ENCODE measurements at places on chromosomes 7 and 10.

GRCh38 chr10:109893386-109893785, 29.9 kb downstream of the XPNPEP1 start:
- no peak for DNase-seq

DNA sequence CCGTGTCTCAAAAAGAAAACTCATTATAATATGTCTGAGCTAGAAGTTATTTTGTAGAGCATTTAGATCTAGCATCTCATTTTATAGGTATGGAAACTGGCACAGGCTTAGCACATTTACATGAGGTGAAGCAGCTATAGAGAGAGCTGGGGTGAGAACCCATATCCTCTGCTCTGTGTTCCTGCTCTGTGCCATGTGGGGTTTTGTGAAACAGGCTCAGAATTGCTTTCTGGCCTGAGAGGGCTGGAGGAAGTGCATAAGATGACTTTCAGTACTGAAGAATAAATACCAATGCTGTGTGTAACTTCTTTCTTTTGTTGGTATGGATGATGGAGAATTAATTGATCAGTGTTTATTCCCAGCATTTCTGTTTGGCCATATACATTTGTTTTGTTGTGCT, 159.1 kb downstream of the LRRC4 start:
- DNase-seq: no peak

DNA sequence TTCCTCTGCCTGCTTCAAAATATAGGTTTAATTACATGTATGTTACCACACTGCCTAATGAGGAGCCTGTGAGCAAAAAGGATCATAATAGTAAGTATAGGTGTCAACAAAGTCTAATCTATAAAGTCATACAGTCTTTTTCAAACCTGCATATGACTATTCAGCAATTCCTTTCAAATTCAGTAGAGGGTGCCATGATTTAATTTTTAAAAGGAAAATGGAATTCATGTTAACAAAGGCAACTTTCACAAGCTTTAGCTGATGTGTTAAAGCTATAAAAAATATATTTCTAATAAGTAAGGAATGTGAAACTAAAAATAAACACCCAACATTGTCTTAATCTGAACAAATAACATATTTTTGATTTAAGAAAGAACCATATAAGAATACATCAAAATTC, 52.1 kb downstream of the MPP7 start:
- DNase-seq: no peak

GRCh38 chr10:107740962-107741690, 576.6 kb upstream of the SORCS1 start:
- no peak for DNase-seq

DNA sequence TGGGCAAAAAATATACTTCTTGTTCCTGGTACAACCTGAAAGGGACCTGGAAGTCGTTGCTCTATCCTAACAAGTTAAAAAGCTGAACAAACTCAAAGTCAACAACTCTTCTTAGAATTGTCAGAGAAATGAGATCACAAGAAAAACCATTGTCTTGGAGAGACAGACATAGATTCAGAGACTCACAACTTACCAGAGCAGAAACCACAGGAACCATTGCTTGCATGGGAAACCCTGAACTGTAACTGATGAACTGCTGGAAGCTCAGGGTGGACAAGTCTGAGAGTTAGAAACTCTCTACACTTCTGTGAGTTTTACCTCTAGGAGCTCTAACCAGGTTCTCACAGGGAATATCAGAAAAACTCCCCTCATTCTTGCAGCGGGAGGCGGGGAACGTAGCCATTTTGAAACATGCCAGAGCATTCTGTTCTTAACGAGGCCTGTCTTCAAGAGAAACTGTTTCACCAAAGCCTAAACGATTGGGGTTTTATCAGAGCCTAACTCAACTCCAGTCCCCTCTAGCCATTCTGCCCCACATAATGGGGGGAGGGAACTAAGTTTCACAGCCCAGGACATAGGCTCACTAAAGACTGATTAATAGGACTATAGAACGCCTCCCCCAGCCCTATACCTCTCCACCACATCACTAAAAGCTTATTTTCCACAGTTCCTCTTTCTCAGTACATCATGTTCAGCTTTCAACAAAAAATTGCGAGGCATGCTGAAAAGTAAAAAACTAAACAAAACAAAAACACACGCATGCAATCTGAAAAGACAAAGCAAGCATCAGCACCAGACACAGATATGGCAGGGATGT, 12.0 kb upstream of the GSDME start:
- DNase-seq: no peak

- DNase-seq: no peak
Observed at GRCh38 chr7:116805100-116805544, 57.3 kb upstream of the CAPZA2 start.

- DNase-seq: no peak
Observed at GRCh38 chr7:43108255-43109011, 4.0 kb upstream of the HECW1 start.

GRCh38 chr10:62374862-62375710, 917 bp downstream of the ZNF365 start:
- no peak for DNase-seq

DNA sequence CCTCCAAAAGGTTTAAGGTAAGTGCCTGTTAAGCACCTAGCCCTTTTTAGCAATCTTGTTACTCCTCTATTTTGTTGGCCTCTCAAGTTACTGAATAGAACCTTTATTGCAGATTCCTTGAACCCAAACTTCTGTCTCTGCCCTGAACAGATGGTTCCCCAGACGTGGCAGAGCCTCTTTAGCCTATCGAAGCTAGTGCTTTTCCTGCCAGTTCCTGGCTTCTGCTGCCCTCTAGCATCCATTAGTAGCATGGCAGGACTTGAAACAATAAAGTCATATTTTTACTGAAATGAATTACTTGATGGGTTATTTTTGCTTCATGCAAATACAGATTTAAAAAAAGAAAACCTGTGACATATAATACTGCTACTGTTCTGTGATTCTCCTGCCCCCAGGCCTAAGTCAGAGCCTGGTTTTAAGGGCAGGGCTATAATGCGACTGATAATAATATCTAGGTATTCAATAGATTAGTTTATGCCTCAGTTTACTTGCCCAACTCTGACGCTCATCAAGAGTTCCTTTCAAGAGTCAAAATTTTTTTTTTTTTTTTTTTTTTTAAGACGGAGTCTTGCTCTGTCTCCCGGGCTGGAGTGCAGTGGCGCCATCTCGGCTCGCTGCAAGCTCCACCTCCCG, 84.3 kb upstream of the PHF14 start:
- DNase-seq: peak; percentile 12

- DNase-seq: peak; percentile 49
Observed at GRCh38 chr10:90592638-90593302, 265.1 kb downstream of the HTR7 start.

GRCh38 chr10:84407388-84408049, 79.1 kb downstream of the CCSER2 start:
- DNase-seq: no peak

DNA sequence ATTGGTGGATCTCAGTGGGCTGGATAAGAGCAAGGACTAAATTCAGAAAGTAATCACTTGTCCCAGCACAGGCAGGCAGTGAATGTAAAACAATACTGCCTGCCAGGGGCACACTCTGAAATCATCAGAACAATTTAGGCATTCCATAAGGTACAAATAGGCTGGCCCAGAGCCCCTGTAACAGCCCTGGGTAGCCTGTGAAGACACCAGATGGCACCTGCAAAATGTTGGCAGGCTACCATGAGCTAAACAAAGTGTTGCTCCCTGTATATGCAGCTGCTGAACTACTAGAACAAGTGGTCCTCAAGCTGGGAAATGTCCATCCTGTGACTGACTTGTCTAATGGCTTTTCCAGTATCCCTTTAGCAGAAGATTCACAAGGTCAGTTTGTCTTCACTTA, 3.0 kb upstream of the PRSS37 start:
- no peak for DNase-seq

GRCh38 chr10:78891741-78892140, 177.0 kb upstream of the ZMIZ1 start:
- no peak for DNase-seq

- DNase-seq: no peak
Observed at GRCh38 chr7:43570688-43571365, 12.1 kb upstream of the STK17A start.

GRCh38 chr10:59934701-59935100, 28.3 kb upstream of the CCDC6 start:
- DNase-seq: no peak

GRCh38 chr10:679556-679955, 9.9 kb downstream of the DIP2C start:
- no peak for DNase-seq

GRCh38 chr7:42105554-42106358, 131.3 kb downstream of the GLI3 start:
- DNase-seq: no peak

DNA sequence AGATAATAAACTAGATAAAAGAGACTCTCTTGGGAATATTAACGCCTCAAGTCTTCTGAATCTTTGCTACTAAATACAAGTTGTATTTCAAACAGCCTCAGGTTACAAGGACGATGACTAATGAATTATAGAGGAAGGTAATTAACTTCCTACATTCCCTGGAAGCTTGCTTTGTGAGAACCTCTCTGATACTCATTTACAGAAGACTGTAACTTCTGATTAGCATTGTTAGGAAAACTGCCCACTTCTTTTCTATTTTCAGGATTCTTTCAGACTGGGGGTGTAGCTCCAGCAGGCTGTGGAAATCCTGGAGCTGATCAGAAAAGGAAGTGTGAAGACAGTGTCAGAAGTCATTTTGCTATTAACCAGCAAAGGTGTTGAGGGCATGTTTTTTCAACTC, 316.7 kb upstream of the NPSR1 start:
- DNase-seq: no peak

- DNase-seq: no peak
Observed at GRCh38 chr10:70564901-70565351, 37.6 kb downstream of the PRF1 start.

DNA sequence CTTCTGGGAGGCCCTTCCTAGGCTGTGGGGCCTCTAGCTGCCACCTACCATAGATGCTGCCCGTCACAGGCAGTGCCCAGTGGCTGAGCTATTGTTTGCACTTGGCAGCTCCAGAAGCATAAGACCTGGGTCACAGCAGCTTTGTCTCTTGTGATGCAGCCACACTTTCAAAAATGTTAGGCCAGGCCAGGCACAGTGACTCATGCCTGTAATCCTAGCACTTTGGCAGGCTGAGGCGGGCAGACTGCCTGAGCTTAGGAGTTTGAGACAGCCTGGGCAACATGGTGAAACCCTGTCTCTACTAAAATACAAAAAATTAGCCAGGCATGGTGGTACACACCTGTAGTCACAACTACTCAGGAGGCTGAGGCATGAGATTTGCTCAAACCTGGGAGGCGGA, 9.5 kb upstream of the KAZALD1 start:
- DNase-seq: no peak

DNA sequence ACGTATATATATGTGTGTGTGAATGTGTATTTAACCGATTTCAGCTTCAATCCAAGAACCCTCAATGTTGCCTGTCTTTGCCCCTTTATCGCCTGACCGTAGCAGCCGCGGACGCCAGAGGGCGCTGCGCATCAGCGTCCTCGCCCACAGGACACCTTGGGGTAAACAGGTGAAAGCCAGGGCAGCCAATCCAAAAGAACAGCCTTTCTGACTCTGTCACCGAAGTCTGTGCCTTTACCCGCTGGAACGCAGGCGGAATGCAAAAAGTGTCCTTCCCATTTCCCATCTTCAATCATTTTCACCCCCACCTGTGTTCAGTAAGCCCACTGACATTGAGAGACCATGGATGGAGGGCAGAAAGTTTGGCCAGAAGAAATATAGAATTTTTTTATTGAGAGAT, 3.6 kb downstream of the NXPH1 start:
- no peak for DNase-seq

GRCh38 chr10:101310529-101311184, 43.3 kb upstream of the BTRC start:
- DNase-seq: no peak

GRCh38 chr10:43229208-43230061, 37.4 kb downstream of the RASGEF1A start:
- DNase-seq: no peak

GRCh38 chr7:88015309-88015708, 81.3 kb downstream of the ADAM22 start:
- DNase-seq: peak; percentile 21

DNA sequence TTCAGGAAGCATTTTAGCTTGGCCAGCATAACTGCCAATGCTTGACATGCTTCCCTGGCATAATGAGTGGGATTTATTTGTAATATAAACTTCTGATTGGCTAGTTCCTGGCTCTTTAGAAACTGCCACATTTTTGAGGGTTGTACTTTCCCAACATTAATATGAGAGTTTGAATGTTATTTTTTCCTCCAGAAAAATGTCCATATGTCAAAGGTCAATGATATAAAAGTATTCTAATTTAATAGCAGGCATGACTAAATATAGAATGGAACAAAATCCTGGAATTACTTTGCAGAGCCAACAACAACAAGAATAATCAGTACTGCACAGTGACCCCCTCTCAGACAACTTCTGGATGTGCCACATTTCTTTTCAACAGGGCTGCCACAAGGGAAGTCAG, 352.6 kb downstream of the PRPF18 start:
- DNase-seq: peak; percentile 54

DNA sequence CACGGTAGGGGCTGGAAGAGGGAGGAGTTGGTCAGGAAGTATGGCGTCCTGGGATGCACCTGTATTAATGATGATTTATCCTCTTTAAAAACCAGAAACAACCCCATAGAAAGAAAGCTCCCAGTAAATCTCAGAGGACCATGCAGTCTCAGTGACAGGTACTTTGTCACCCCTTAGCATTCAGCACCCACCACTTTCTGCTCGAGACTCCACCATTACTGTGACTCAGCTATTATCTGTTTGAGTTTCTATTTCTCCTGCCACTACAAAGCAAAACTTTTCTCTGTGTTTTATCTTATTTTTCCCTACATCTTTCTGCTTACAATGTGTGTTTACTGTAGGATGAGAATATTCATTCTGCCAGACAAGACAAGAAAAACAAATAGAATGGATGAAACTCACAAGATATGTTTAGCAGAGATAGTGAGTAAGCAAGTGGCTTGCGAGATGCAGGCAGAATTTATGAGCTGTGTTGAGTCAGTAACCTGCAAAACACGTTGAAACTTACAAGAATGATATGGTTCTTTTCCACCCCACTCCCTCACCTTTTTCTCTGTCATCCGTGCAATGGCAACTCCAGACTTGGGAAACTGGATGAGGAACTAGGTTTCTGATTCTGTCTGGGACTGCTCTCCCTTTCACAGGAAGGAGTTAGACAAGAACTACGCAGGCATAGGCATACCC, 127.1 kb downstream of the AOAH start:
- no peak for DNase-seq

All from fibroblast of skin of left quadriceps (primary cell).